ENCODE measurements at places on chromosomes 5 and 9.
A peak's percentile ranks its signal among the peaks of the same experiment; 100 is the strongest.

DNA sequence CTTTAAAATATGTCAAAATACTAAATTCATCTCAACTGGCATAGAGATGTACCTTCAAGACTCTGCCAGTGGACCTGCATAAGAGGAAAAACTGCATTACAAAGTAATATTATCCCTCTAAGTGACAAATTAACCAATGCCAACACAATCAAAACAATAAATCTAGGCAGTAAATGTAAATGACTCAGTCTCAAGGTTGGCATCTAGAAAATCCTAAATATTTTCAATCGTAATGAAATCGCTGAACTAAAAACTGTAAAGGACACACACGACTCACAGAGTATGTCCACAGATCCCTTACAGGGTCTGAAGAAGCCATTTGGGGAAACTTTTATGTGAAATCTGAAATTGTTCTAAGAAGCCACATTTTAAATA lies 31.2 kb downstream of the ERMP1 start:
- no peak for DNase-seq

DNA sequence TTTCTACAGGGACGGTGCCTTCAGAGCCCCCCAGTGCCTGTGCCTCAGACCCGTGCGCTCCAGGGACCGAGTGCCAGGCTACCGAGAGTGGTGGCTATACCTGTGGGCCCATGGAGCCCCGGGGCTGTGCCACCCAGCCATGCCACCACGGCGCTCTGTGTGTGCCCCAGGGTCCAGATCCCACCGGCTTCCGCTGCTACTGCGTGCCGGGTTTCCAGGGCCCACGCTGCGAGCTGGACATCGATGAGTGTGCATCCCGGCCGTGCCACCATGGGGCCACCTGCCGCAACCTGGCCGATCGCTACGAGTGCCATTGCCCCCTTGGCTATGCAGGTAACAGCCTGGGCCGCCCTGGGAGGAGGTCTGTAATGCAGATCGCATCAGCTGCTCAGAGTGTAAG lies 6.9 kb downstream of the CRB2 start:
- DNase-seq = no peak

DNA sequence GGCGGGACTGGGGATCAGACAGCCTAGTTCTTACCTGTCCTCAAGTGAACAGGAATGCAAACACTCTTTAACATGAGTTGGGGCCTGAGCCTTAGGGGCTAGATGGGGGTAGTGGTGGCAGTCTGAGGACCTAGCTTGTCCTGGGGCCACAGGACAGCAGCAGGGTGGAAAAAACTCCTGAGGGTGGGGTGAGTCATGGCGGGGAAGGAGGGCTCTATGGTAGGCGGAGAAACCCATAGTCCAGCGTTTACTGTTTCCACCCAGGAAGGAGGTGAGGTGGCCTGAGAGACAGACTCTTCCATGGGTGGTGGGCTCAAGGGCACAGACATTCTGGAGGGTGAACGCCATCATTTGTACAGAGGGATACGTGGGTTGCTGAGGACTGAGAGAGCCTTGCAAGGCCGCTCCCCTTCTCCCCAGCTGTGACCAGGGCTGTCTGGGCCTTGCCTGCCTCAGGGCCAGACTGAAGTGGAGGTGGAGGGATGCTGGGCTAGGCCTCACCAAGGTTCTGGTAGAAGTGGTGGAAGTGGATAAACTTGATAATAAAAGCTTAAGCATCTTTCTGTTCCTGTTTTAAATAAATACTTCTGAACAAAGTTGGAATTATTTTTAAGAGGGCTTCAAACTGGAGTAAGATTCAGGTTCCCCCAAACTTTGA lies 1.1 kb upstream of the TSPAN17 start:
- DNase-seq = no peak

DNA sequence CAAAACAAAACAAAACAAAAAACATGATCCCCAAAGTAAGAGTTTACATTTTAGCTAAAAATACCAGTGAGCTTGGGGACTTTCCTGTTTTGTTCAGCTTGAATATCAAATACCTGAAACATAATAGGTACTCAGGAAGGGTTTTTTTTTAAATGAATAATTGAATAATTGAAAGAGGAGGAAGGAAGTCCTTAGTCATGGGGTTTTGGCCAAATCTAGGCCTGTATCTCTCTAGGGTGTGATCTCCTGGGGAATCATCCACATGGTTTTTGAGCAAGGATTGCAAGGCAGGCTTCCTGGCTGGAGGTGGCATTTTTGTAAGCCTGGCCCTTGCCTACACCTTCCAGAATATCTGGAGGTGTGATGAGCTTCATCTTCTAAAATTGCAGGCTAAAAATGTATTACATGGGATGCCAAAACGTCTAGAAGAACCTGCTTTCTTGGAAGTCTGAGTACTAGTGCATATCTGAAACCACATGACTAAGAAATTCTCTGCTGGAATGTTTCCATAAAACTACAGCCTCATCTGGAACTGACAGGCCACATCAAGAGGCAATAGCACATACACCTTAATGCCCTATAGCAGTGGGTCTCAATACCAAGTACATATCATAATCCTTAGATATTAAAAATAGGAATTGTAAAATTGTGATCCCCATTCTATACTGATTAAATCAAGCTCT lies 10.4 kb downstream of the C9 start:
- DNase-seq = no peak

DNA sequence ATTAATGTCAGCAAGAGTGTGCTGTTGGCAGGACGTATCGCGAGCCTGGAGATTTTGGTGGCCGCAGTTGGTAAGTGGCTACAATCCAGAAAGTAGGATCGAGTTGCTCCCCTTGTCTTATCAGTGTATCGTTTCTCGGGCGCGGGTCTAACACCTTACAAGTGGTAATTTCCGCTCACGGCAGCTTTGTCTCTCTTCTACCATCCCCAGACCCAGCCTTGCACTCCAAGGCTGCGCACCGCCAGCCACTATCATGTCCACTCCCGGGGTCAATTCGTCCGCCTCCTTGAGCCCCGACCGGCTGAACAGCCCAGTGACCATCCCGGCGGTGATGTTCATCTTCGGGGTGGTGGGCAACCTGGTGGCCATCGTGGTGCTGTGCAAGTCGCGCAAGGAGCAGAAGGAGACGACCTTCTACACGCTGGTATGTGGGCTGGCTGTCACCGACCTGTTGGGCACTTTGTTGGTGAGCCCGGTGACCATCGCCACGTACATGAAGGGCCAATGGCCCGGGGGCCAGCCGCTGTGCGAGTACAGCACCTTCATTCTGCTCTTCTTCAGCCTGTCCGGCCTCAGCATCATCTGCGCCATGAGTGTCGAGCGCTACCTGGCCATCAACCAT lies 1.1 kb downstream of the PTGER4 start:
- peak; percentile 38 for DNase-seq

- no peak for DNase-seq
Observed at GRCh38 chr5:55857247-55857640, 6.1 kb downstream of the IL31RA start.

GRCh38 chr9:90645721-90646120 lies 3.1 kb upstream of the DIRAS2 start:
- no peak for DNase-seq

GRCh38 chr5:134506054-134507039 lies 19.1 kb upstream of the JADE2 start:
- no peak for DNase-seq

- DNase-seq = no peak
Observed at GRCh38 chr5:2874099-2874498, 122.6 kb upstream of the IRX2 start.

DNA sequence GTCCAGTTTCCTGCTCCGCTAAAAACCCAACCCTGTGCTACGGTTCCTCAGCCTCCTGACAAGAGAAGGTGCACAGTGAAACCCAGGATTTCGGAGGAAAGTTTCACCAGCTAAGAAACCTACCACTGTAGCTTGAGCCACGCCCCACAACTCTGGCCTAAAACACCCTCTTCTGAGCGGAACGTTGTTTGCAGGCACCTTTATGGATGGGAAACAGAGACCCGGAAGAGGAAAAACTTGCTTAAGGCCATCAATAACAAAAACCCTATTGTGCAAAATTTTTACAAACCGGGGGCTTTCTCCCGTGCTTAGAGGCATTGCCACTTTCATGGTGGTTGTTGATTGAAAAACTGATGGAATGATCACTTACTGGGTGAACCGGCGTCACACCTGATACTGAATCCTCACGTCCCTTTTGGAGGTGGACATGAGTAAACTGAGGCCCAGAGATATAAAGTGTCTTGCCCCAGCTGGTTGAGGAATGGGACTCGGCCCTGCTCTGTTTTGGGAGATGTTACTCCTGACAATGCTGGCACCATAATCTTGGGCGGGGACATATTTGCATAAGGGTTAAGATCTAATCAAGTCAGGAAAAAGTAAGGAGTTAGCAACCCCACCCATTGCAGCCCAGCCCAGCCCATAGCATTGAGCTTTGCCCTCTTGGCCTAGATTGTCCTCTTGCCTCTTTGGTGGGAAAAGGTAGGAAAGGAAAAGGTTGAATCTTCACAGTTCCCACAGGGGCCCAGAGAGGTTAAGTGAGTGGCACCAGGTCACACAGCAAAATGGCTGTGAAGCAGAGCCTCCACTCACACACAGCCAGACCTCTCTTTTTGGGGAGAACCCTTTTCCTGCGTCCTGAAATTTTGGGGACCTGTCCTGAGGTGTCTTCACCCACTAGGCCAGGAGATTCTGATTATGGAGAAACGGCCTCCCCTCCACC lies 23.2 kb upstream of the PTGS1 start:
- no peak for DNase-seq

DNA sequence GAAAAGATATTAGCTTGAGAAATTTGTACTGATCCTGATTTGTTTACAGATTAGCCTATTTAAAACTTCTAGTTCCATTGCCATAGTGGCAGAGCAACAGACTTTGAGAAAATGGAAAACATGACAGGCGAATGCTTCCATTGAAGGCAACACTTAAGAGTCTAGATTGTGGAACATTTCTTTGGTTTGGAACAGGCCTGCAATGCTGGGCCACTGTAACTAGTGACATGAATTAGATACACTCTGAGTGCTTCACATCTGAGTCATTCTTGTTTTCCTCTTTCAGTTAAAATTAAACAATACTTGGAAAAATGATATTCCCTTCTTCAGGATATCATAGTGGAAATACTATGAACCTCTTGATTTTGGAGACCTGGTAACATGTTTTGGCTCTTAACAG lies 453.6 kb upstream of the TUSC1 start:
- no peak for DNase-seq

DNA sequence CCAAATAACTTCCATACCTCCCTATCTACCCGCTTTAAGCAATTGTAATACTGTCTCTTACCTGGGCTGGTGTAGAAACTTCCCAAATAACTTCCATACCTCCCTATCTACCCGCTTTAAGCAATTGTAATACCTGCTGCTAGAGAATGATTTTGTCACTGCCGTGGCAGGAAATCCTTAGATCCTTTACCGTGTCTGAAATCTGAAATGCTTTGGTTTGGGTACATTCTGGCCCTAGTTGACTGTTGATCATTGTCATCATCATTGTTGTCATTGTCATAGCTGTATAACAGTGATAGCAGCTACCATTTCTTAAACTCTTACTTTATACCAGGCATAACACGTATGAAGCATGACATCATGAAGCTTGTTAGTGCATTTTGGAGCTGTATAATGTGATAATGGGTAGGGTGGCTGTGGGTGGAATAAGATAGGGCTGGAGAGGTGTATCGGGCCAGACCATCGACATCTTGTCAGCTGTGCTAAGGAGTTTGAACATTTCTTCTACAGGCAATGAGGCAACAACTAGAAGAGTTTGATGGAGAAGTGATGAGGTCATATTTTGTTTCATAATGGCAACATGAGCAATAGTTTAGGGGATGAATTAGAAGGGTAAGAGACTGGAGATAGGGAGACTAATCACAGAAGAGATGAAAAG lies 15.7 kb downstream of the PIP5K1B start:
- DNase-seq = no peak

GRCh38 chr9:104927912-104928740 lies at the start of gene ABCA1:
Gene ABCA1, minus strand, starts transcription at chr9:104928155. Its CDS starts 24,476 bp downstream, at chr9:104903679.
- DNase-seq = peak; percentile 73

GRCh38 chr5:160437271-160437670 lies 15.6 kb downstream of the PTTG1 start:
- no peak for DNase-seq

DNA sequence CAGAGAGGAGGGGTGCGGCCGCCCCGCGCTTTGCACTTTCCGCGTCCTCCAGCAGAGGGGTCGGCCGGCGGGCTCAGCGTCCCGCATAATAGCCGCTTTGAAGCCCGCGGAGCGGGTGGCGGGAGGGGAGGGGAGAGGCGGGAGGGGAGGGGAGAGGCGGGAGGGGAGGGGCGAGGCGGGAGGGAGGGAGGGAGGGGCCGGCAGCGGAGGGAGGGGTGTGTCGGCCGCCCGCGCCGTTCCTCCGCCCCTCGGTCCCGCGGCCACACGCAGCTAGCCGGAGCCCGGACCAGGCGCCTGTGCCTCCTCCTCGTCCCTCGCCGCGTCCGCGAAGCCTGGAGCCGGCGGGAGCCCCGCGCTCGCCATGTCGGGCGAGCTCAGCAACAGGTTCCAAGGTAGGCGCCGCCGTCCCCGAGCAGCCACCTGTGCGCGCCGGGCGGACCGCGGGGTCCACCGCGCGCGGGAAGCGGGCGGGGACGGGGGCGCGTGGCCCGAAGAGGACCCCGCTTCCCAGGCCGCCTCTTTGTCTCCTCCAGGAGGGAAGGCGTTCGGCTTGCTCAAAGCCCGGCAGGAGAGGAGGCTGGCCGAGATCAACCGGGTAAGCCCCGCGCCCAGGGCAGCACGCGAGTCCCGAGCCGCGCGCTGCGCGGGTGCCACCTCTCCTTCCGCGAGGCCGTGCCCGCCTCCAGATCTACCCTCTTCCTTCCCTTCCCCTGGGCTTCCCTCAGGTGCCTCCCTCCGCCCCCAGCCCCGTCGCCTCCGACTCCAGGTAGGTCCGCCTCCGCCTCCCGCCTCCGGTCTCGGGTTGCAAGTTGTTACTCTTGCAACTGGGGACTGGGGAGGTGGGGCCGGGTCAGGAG lies at the start of gene AIF1L:
Gene AIF1L (plus strand): TSS at position 263 of the 857 bp plus-strand sequence. CDS start 99 bp downstream, at position 362.
- peak; percentile 29 for DNase-seq

Measured in activated T-cell treated with anti-CD3 and anti-CD28 coated beads for 48 hours (primary cell).